Right lobe of liver (tissue), 6 donors: ENCODE measurements at places on chromosomes 4 and X.

- DNase-seq, result no peak
These were observed 11.8 kb downstream of the HTN1 start for GRCh38 chr4:70062000-70062399.

GRCh38 chr4:82983444-82983843 is 27.2 kb downstream of the LIN54 start:
- DNase-seq, result no peak

GRCh38 chr4:22090661-22091351 is 142.2 kb upstream of the KCNIP4 start:
- DNase-seq, result no peak

GRCh38 chr4:35516102-35516501 is 728.2 kb downstream of the ARAP2 start:
- no peak for DNase-seq
